Stimulated activated CD4-positive, alpha-beta T cell treated with anti-CD3 and anti-CD28 coated beads, Interleukin-1b, Interleukin-23, amount 100 ng/mL, for 1 hour (primary cell): ENCODE measurements at places on chromosomes 4 and X.

GRCh38 chr4:40812856-40813255 lies 63.1 kb downstream of the NSUN7 start:
- DNase-seq = no peak

- DNase-seq = no peak
Measured at GRCh38 chr4:173546776-173547175, 16.7 kb upstream of the HAND2 start.

- no peak for DNase-seq
Measured at GRCh38 chr4:152188801-152189200, 347.1 kb downstream of the FBXW7 start.

GRCh38 chr4:152951348-152951747 lies 15.2 kb downstream of the FHDC1 start:
- DNase-seq = no peak

- DNase-seq = no peak
Measured at GRCh38 chrX:47612418-47612817, 7.2 kb downstream of the SYN1 start.

- no peak for DNase-seq
Measured at GRCh38 chr4:2825740-2826139, 17.9 kb upstream of the ADD1 start.

DNA sequence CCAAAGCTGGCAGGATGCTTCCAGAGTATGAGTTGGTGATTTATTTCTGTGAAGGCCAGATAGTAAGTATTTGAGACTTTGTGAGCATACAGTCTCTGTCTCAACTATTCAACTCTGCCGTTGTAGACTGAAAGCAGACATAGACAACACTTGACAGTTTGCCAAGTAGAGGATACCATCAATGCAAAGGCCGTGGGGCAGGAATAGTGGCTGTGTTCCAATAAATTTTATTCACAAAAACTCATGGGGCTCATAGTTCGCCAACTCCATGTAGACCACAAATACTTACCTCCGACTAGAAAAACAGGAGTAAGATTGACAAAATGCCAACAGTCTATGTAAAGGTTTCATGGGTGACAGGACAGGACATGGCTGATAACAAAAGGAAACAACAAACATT lies 3.7 kb upstream of the PIR start:
- no peak for DNase-seq

GRCh38 chr4:158945529-158946108 lies 157.3 kb upstream of the RAPGEF2 start:
- no peak for DNase-seq

DNA sequence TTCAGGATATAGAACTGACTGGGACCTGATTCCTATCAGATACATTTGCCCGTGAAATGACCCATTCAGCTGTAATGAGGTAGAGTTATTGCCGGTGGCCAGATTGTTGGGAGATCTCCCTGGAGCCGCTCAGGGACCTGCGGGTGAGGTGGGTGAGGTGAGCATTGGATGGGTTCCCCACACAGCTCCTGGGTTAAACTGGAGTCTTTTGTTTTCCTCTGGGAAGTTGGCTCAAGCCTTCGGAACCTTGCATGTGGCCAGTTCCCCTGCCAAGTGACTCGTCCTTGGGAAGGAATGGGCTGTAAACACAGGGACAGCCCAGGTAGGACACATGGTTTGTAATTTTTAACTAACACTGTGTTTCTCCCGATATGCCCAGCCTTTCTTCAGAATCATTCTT lies 31.6 kb upstream of the KIT start:
- DNase-seq = no peak

- no peak for DNase-seq
Measured at GRCh38 chrX:140983730-140984129, 18.7 kb upstream of the SPANXB1 start.

DNA sequence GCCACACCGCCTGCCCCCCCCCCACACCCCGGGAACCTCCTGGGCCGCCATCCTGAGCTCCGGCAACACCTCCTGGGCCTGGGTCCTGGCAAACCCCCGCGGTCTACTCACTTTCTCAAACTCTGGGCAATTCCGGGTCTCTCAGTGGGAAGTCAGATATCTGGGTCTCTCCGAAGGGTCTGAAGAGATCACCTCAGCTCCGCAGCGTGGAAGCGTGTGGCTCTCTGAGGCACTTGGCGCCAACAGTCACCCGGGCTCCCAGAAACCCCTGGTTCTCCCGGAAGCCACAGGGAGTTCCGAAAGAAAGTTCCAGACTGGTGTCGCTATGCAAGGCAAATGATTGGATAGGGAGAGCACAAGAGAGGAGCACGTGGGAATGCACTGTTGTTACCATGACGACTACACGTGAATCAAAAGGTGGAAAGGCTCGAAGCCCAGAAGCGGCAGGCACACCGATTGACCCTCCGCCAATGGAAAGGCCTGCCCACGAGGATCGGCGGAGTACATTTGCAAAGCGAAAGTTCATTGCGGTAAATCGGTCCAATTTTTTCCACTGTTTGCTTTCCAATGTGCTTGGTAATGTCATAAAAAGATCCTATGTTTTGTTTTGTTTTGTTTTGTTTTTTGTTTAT lies at the start of gene PNMA6E:
PNMA6E (minus strand) TSS at position 218 of the 632 bp plus-strand sequence. CDS start 2,501 bp downstream, outside the sequence.
- DNase-seq = no peak

GRCh38 chr4:183941964-183942363 lies 36.9 kb downstream of the STOX2 start:
- no peak for DNase-seq

DNA sequence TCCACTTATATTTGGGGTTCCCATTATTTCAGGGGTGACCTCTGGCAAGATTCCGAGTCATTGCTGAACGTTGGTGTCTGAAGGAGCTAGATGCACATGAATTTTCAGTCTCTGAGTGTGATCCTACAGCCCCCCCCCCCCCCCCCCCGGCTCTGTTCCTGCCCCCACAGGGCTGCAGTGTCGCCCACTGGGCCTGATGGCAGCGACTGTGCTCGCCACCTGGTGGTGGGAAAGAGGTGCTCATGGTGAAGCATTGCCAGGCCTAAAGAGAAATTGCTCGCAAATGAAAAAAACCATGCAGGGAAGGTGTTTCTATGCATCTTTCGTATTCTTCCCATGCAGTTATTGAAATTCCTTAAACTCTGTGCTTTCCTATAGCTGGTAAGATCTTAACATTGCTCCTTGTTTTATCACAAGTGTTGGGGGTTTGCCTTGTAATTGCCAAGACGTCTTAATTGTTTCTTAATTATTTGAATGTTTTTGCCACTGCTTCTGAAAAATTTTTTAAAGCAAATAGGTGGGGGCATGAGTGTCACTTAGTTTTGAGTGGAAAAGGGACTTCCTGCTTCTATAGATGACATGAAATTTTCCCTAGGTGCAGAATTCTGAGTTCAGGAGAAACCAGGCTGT lies 63.2 kb downstream of the CLDN22 start:
- DNase-seq = no peak

- DNase-seq = no peak
Measured at GRCh38 chr4:168059251-168059650, 33.1 kb upstream of the ANXA10 start.

GRCh38 chr4:152591396-152591795 lies 55.5 kb upstream of the FBXW7 start:
- DNase-seq = no peak

- DNase-seq = no peak
Measured at GRCh38 chr4:141501931-141502330, 134.5 kb upstream of the IL15 start.

- no peak for DNase-seq
Measured at GRCh38 chrX:68163441-68163840, 269.9 kb downstream of the OPHN1 start.

GRCh38 chr4:77344784-77345183 lies 187.8 kb downstream of the CCNG2 start:
- DNase-seq = no peak

DNA sequence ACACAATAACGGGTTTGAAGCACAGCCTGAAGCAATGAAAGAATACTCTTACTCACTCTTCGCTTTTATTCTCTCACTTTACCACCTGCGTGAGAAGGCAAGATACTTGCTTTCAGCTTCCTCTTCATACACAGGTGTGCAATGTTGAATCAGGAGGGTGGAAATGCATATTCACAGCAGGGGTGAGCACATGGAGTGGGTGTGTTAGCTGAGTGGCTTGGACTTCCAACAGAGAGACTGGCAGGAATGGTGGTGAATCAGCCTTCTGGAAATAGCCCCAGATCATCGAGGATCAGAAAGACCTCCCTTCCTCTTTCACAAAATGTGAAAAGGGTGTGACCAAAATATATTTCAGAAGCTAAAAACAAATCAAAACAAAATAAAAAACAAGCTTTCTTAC lies 521.2 kb downstream of the STIM2 start:
- no peak for DNase-seq

DNA sequence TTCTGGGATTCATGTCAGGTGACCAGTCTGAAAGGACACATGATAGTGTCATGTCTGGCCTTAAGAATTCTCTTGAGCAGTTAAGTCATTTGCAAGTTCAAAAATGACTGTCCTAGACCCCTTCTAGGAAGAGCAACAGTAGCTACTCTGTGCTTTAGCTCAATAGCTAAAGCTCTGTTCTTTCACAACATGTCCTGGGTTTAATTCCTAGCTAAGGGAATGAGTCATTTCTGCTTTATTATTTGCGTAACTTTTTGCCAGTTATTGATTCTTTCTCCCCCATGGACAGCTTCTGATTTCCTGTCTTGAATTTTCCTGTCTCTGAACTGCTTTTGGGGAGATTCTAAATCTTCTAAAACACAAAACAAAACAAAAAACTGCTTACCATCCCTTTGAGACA lies 1055.8 kb upstream of the DIAPH2 start:
- no peak for DNase-seq

DNA sequence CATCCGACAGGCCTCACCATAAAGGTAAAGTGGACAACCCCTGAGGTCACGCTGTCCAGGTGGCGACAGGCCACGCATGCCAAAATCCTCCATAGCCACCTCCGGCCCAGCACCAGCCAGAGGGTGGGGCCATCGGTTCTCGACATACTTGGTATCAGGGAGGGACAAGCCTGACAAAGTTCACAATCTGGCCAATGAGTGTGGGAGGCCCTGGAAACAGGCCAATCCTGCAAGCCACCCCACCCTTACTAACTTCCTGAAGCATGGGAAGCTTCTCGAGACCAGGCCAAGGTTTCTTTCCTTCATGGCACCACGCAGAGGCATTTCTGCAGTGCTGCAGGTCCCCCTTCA lies 73.8 kb downstream of the MTMR1 start:
- DNase-seq = no peak

DNA sequence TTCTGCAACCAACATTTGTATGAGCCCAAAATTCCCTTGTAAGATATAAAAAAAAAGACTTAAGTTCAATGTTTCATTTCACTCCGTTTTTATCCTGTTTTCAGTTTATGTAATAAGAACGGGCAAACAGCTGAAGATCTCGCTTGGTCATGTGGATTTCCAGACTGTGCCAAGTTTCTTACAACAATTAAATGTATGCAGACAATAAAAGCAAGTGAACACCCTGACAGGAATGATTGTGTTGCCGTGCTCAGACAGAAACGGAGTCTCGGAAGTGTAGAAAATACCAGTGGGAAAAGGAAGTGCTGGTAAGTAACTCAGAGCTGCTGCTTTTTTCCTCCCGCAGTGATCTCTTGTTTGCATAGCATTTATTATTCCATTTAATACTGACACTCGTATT lies 2.8 kb downstream of the ANKRD37 start:
- no peak for DNase-seq

DNA sequence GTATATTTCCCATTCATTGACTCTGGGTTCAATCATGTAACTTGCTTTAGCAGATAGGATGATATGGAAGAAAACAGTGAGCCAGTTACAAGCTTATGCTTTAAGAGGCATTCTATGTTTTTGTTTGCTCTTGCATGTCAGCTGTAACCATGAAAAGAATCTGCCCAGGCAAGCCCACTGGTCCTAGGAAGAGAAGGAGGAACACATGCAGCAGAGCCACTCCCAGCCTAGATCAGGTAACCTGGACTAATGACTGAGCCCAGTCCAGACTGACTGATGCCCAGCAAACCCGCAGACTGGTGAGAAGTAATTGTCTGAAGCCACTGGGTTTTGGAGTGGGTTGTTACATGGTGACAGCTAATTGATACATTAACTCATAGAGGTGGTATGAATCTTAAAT lies 167.9 kb downstream of the COL4A6 start:
- no peak for DNase-seq

GRCh38 chr4:85642356-85643100 lies 167.6 kb downstream of the ARHGAP24 start:
- DNase-seq = no peak

DNA sequence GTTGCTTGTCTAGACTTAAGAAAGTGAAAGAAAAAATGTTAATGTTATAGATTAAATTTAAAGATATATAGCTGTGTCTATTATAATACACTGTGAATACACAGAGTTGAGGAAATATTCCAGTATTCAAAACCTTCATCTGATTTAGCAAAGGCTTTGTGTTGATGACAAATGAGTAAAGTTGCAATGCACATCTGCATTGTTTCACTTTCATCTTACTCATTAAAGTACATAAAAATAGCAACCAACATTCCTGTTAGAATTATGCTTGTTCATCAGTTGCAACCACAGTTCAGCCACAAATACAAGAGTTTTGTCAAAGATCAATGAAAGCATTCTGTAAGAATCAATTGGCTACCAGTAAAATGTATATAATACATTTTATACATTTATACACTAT lies 346.4 kb upstream of the SLC7A11 start:
- DNase-seq = no peak

DNA sequence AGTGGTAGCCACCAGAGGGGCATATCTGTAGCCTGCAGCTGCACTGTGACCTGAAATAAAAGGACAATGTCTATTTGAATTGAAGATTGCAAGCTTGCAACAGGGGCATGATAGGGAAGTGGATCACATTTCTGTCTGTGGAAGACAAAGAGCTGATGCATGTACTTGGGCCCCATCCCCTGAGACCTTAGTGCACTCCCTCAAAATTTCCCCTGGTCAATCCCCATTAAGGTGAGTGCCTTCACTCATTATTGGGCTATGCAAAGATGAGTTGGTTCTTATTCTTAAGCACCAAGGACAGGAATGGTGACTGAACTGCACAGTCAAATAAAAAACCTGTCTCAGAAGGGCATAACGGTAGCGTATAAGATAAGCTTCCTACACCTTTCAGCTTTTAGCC lies 273.1 kb upstream of the ARSJ start:
- DNase-seq = no peak

DNA sequence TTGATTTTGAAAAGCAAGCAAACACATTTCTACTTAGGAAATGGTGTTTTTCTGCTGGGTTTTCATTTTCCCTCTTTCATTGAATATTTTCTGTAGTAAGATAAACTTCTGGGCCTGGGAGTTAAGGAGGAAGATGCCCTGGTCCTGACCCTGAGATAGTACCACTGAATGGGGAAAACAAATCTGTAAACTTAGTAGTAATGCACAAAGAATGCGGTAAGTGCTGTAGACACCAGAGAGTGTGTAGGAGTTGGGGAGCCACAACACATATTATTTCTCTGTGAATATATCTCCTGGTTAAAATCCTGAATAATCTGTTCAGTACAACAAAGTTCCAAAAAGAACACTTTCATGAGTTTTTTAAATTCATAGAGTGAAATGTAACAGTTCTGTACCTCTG lies 178.3 kb downstream of the MAPK10 start:
- no peak for DNase-seq
